Stimulated activated CD8-positive, alpha-beta memory T cell treated with anti-CD3 and anti-CD28 coated beads, Interleukin-12 subunit alpha, Interleukin-12 subunit beta, amount 100 ng/mL, for 1 hour (primary cell): ENCODE measurements at places on chromosomes 11 and 22.

- DNase-seq = no peak
Measured at GRCh38 chr11:61890529-61891330, 615 bp downstream of the FADS3 start.

GRCh38 chr11:5204787-5205186, 4.3 kb upstream of the OR51V1 start:
- DNase-seq = no peak

- DNase-seq = no peak
Measured at GRCh38 chr22:30305519-30305905, 16.2 kb upstream of the CASTOR1 start.

DNA sequence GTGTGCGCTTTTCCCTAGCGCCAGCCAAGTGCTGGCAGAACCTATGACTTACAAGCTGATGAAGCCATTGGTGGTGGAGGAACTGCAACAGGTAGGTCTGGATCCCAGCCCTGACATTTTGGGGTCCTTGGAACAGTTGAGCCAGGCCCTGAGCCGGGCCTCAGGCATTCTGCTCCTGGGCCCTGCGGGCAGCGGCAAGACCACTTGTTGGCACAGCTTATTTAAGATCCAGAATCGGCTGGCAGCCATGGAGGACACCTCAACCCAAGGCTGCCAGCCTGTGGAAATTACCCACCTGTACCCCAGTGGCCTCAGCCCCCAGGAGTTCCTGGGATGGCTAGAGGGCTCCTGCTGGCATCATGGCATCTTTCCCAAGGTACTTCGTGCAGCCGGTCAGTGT, 49.7 kb downstream of the DNHD1 start:
- DNase-seq = no peak

- DNase-seq = no peak
Measured at GRCh38 chr22:44085743-44086270, 61.7 kb downstream of the PARVB start.

- no peak for DNase-seq
Measured at GRCh38 chr11:111589886-111590499, 12.3 kb upstream of the SIK2 start.

GRCh38 chr11:1968454-1969002, 21.4 kb downstream of the MRPL23 start:
- no peak for DNase-seq
